ENCODE measurements at places on chromosomes 6 and 20.

- DNase-seq: no peak
Observed at GRCh38 chr20:60001108-60001507, 42.9 kb downstream of the CDH26 start.

DNA sequence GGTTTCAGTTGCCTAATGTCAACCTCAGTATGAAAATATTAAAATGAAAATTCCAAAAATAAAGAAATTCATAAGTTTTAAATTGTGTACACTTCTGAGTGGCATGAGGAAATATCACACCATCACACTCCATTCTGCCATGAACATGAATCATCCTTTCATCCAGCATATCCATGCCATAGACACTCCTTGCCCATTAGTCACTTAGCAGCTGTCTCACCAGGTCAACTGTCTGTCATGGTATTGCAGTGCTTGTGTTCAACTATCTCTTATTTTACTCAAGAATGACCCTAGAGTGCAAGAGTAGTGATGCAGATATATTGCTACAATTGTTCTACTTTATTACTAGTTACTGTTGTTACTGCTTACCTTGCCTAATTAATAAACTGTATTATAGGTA, 712.4 kb downstream of the EPHA7 start:
- DNase-seq: no peak

DNA sequence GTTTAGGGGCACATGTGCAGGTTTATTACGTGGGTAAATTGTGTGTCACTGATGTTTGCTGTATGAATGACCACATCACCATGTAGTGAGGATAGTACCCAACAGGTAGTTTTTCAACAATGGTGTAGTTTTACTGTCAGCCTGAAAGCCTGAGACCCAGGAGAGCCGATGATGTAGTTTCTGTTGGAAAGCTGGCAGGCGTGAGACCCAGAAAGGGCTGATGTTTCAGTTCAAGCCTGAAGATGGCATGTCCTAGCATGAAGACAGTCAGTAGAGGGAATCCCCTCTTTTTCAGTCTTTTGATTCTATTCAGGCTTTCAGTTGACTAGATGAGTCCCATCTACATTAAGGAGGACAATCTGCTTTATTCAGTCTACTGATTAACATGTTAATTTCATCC, 96.7 kb downstream of the KLHL32 start:
- DNase-seq: no peak

DNA sequence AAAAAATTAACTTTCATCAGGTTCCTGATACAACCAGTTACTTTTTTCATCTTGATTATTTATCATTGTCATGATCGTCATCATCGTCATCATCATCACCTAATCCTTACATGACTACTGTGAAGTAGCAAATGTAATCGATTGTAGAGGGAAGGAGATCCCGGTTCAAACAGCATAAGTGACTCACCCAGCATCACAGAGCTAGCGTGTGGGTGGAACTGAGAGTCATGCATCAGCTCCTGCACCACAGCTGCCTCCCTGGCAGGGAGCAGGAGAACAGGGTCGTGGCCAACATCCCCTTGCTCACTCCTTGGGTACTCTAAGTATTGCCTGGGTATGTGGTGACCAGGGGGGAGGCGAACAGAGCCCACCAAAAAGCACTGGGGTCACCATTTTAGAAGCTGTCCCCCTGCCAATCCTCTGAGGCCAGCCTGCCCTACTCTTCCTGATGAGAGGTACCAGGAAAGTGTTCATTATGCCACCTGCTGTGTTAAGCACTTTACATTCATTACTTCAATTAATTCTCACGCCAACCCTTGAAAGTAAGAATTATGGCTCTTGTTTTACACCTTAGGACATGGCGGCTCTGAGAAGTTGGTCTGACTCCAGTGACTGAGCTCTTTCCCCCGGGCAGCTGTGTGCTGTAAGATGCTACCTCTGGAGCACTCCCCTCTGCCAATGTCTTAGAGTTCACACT, 425.2 kb downstream of the CD83 start:
- no peak for DNase-seq

DNA sequence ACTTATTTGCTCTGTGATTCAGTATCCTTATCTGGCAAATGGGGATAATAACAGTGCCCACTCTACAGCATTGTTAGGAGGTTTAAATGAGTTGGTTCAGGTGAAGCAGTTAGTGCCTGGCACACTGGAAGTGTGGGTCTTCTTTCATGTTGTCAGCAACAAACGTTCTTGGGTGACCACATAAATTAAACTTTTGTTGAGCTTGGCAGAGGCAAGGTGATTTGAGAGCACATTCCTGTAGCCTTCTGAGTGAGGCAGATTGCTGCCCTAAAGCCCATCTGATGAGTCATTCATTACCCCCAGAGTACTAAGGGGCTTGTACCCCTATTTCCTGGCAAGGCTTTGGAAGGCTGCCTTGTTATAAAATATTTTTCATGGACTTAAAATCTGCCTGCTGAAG, 25.8 kb downstream of the SEC23B start:
- no peak for DNase-seq

DNA sequence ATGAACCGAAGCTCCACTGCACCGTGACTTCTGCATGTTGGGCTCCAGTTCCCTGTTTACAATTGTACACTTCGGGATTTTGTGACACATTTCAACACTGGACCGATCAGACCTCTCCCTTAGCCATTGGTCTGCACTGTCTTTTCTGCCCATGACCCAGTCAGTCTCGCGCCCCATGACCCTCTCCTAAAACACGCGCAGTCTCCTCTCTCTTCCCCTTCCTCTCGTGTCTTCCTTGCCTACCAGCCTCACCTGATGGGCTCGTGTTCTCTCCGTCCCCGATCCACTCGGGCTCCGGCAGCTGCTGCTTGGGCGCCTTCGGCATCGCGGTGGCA, 535 bp upstream of the ABCF1 start:
- no peak for DNase-seq

DNA sequence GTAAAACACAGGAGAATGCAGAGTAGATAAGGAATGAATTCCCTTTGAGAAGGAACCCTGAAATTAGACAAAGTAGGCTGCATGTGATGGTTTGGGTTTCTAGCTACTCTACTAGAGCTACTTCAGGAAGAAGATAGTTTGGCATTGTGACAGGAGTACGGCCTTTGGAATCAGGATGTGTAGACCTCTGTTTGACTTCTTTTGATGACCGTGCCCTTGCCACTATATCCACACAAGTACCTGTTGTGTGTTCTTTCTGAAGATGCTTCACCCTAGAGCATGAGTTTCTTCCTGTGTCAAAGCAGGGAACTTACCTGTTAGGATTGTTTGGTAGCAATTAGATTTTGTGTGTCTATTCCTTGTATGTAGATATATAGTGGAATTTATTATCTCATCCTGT, 41.7 kb downstream of the CD2AP start:
- no peak for DNase-seq

DNA sequence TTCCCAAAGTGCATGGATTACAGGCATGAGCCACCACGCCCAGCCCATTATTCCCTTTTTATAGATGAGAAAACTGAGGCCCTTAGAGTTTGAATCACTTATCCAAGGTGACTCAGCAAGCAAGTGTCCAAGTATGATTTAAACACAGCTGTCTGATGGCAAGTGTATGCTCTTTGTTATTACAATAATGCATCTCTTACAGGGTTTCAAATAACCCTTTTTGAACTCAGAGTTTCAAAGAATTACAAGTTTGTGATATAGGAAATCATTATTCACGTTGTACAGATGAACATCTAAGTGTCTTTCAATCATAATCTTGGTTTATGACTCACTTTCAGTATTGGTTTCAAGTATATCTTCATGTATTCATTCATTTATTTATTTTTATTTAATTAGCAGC, 63.0 kb downstream of the CD83 start:
- no peak for DNase-seq

DNA sequence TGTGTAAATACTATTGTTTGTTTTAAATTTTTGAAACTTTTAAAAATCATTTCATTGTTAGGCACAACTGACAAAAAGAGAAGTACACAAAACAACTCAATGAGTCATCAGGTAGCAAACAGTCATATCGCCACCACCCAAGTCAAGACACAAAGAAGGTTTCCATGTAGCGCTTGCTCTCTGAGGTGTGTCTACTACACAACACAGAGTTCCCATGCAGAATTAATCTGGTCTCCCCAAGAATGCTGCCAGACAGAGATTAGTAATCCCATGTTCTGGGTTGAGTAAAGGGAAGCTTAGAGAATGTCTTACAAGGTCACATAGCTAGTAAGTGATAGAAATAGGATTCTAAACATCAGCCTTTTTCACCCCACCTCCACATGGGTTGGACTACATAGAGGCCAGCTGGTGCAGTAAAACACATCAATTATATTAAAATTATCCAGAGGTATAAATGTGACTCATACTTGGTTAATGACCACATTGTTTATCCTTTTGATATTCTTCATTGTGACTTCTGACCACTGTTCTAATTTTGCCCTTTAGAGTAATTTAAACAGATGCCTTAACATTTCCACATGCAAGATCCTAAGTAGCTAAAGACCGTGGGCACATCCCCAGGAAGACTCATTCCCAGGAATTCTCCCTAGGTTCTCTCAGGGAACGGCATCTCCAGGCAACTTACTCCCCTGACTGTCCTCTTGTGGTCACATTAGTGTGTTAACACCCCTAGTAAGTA, 413.5 kb downstream of the PRKN start:
- DNase-seq: no peak

- DNase-seq: no peak
Observed at GRCh38 chr20:14716351-14716801, 379.0 kb upstream of the FLRT3 start.

DNA sequence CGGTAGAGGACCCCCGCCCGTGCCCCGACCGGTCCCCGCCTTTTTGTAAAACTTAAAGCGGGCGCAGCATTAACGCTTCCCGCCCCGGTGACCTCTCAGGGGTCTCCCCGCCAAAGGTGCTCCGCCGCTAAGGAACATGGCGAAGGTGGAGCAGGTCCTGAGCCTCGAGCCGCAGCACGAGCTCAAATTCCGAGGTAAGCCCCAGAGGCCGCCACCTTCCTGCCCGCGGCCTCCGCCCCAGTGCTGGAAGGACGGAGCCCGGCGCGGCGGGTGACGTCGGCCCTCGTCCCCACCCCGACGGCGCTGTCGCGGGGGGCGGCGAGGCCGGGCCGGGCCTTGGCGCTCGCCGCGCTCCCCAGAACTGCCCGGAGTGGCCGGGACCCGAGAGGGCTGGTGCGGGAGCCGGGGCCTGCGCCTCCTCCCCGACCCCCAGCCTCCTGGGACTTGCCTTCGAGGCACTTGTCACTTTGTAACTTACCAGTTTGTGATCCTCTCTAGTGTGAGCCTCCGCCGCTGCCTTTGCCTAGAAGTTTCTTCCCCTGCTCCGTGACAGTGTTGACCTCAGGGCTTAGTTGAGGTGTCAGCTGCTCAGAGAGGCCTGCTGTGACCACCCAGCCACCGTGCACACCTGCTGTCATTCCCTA, 417 bp downstream of the VAPB start:
- DNase-seq: no peak

- no peak for DNase-seq
Observed at GRCh38 chr6:16681260-16681873, 79.9 kb downstream of the ATXN1 start.

DNA sequence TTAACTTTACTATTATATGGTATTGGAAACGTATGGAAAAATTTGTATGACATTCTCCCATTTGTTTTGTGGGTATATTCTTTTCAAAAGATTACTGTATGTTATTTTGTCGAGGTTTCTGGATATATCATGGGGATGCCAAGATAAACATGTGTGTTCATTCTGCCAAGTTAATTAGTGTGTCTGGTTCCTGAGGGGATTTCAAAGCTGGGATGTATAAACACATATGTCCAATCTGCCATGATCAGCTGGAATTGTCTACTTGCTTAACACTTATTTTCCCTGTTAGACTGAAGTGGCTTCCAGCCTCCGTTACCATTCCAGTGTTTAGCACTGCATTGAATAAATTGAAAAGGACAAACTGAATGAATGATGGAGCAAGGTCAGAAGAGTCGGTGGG, 86.2 kb downstream of the DNAH8 start:
- no peak for DNase-seq

GRCh38 chr20:4828830-4829513, 107.3 kb downstream of the PRND start:
- no peak for DNase-seq

- DNase-seq: no peak
Observed at GRCh38 chr6:95091823-95092436, 485.4 kb upstream of the MANEA start.

GRCh38 chr20:22052025-22052650, 346.7 kb downstream of the PAX1 start:
- DNase-seq: no peak

Measured in esophagus squamous epithelium (tissue), 5 donors.